ENCODE measurements at places on chromosomes 16 and 17. TPM values are rescaled to one million over a fixed set of nuclear protein-coding genes. Genes with fewer than 3 reads are reported as not detected.
A peak's percentile ranks its signal among the peaks of the same experiment; 100 is the strongest.

The GGA3 gene
- 39.2 TPM for total RNA-seq

The ABCA3 gene
- total RNA-seq: 36.0 TPM

The ATP2C2 gene
- total RNA-seq: not detected

GRCh38 chr16:12414281-12414680 lies 389.4 kb downstream of the CPPED1 start:
- no peak for DNase-seq

- no peak for DNase-seq
Observed at GRCh38 chr17:1608676-1609075, 20.0 kb downstream of the SLC43A2 start.

DNA sequence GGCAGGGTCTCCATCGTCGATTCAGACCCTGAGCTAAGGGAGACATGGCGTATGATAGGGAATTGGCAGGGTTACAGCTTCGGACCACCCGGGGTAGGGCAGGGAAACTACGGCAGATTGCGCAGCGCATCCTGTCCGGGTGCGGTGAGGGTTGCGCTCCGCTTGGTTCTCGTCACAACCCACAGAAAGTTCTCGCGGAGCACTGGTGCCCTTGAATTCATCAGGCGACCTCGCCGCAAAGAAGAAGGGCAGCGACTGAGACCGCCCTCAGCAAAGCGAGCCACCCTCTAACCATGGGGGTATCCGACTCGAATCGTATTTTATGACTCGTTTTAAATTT lies 1.2 kb downstream of the HS3ST3B1 start:
- peak; percentile 6 for DNase-seq

DNA sequence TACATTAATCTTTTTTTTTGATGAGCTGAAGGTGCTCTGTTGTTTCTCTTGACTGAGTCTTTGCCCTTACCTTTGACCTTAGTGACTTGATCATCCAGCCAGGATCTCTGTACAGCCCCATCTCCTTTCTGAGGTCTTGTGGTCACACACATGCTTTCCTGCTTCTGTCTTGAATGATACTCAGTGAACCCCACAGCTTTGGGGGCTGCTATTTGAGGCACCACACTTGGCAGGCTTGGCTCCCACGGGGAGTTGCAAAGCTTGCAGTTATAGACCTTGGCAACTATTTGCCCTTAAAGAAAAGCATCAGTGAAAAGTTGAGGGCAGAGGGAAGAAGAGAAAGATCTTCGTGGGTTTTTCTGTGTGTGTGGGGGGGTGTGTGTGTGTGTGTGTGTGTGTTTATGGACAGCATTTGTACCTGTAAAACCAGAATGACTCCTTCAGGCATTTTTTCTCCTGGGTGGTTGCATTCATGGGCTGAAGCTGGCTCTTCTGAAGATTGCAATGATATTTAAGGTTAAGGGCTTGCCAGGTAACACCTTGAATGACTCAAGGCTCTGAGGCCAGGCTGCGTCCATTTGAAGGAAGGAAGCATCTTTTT lies 101.6 kb downstream of the MSI2 start:
- DNase-seq: no peak

- DNase-seq: peak; percentile 56
Observed at GRCh38 chr16:11105038-11105903, 150.7 kb downstream of the SOCS1 start.

GRCh38 chr17:17151055-17151454 lies 55.1 kb downstream of the PLD6 start:
- DNase-seq: peak; percentile 59

- DNase-seq: no peak
Observed at GRCh38 chr17:27545562-27546229, 85.3 kb upstream of the LGALS9 start.
